Choroid plexus epithelial cell (primary cell): ENCODE measurements at places on chromosomes 5 and 9.

DNA sequence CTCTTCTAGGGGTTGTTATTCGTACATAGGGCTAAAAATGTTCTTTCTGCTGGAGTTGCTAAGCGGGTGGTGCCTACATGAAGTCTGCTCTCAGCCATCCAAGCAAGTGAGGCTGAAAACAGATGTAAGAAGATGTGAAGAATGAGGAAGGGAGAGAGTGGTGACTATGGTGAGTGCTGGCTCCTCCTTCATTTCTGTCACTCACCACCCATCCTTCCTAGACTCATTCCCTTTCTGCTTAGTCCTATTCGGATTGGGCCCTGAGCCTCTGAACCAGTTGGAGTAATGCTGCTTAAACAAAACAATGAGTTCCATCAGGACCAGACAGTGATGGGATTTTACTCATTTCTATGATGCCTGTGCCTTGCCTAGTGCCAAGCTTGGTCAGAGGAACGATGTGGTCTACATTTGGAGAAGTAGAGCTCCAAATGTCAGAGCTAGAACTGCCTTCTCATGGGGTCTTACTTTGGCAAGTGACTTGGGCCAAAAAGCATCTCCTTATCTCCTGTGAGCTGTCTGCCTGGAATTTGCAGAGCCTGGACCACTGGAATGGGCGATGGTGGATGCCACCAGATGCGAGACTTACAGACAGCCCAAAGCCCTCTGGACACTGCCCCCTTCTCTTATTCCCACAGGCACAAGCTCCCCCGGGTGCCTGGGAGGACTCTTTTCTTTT is 192.9 kb downstream of the FBXL7 start:
- DNase-seq, result no peak

DNA sequence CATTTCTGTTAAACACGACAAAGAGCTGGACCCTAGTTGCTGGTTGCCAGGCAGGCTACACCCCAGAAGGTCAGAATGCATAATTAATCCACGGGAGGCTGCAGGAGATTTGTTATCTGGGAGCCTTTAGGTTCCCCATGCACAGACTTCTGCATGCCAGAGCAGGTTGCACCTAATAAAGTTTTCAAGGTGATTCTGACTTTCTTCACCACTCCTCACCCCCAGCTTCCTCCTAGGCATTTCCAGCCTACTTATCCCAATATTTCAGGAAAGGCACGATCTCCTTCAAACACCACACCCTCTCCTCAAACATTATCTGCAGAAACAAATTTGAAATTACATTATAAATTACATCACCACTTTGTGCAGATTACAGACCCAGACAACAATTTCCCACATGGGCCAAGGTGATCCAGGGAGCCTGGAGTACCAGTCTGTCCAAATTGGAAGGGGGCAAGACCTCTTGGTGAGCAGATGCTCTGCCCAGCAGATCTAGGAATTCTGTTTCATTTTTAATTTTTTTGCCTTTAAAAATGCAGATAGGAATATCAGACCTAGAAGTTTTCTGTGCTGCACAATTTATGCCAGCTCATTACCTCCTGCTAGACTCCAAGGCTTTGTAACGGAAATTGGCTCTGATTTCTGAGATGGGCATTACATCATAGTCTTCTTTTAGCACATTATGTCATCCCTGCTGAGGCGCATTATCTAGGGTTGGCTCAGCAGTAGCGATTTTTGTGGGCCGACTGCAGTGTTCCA is 363.4 kb upstream of the SLC30A5 start:
- DNase-seq, result peak; percentile 91

DNA sequence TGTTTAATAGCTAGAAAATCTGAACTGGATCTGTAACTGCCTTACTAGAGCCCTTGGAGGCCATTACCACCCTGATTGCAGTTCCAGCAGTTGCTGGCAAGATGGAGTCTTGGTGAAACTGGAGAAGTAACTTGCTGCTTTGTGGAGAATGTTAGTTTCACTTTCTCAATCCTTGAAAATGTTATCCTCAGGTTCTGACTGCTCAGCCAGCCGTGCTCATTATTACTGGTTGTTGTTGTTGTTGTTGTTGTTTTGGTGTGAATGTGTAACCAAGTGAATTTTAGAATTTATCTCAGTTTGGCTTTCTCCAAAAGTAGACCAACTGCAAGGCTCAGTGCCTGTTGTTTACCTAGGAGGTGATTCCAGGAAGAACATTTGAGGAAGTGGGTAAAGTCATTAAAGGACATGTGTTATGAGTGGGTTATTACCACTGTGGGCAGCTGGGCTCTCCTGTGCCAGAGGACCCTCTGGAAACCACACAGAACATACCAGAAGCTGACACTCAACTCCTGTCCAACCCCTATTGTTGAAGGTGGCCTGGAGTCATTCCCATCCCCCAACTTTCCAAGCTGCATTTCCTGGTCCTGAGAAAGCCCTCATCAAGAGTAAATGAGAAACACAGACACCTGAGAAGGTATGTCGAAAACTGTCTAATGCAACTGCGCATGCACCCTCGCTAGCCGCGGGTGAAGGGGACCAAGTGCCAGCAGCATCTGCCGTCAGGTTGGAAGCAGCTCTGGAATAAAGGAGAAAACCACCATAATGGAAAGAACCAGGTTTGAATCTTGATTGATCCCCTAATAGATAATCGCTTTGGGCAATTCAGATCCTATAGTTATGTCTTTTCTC is 111.6 kb downstream of the CMYA5 start:
- DNase-seq, result peak; percentile 32

- DNase-seq, result no peak
Measured at GRCh38 chr5:180959661-180960060, 29.0 kb upstream of the BTNL3 start.

DNA sequence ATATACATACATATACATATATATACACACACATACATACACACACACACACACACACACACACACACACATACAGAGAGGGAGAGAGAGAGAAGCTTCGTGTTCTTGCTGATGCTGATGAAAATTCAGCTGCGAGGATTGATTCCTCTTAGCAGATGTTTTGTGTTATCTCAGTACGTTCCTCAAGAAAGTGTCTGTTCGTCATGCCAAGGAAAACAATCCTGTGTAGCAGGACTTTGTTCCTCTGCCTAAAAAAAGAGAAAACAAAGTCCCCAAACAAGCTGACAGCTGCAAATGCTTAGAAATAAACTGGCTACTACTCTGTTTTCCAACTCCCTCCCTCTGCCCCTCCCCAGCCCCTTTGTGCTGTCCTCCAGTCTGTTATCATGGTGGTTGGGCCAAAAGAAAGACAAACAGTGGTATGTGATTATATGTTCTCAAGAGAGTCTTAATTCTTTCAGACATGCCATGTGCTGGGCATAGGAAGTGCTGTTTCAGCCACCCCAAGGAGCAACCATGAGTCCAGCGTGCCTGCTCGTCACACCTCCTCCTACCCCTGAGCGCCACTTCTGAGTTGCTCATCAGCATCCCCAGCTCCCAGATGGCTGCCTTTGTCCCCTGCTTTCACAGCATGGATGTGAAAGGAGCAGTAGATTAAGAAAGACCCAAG is 71.5 kb upstream of the EQTN start:
- peak; percentile 74 for DNase-seq
